RPMI8226 (cell line): ENCODE measurements at places on chromosomes 7 and 10.
A peak's percentile ranks its signal among the peaks of the same experiment; 100 is the strongest.

DNA sequence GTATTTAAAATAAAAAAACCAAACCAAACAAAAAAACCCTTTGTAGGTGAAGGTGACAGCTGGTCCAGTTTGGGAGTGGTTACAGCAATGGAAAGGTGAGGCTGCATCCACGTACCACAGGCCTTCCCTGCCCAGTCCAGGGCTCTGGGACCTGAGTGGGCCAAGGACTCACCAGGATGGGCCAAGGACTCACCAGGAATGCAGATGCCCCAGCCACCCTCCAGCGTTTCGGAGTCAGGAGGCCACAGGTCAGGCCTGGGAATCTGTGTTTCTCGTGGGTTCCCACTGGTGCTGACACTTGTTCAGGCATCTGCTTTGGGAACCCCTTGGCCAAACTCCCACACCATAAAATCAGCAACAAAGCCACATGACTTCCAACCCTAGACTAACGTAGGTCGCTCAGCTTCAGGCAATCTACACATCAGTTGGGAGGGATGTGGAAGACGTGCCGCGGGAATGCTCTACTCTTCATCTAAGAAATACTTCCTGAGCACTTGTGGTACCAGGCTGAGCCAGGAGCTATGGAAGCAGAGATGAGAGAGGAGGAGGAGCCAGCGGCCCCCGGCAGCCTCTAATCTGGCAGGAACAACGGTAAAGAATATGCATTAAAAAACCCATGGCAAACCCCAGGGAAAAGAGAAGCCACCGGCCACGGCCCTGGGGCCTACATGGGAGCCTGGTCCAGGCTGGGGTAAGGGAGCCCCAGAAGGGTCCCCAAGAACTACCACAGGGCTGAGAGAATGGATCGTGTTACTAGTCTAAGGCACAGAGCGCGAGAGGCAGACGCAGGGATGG, 473.4 kb downstream of the PTPRN2 start:
- DNase-seq: no peak

DNA sequence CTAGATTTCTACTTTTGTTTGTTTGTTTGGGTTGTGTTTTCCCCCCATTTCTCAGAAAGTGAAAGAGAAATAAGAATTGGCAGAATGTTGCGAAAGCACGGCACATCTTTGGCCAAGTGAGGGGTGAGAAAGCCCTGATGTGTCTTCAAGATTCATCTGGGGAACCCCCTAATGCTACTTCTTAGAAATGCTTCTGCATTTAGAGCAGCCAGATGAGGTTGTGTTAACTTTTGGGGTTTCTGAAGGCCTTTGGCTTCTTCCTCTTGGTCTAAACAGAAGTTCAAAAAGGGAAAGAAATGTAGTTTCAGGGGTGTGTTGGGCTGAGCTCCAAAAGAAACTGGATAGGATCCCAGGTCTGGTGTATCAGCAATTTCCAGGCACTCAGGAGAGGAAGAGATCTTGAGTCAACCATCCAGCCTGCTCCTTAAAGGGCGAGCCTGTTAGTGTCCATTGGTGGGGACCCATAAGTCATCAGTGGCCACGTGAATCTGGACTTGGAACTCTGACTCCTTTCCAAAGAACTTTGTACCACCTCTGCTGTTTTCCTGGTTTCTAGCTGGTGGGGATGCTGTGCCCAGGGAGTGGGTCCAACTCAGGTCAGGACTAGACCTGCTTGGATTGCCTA, 6.5 kb downstream of the DUSP5 start:
- peak; percentile 68 for DNase-seq

DNA sequence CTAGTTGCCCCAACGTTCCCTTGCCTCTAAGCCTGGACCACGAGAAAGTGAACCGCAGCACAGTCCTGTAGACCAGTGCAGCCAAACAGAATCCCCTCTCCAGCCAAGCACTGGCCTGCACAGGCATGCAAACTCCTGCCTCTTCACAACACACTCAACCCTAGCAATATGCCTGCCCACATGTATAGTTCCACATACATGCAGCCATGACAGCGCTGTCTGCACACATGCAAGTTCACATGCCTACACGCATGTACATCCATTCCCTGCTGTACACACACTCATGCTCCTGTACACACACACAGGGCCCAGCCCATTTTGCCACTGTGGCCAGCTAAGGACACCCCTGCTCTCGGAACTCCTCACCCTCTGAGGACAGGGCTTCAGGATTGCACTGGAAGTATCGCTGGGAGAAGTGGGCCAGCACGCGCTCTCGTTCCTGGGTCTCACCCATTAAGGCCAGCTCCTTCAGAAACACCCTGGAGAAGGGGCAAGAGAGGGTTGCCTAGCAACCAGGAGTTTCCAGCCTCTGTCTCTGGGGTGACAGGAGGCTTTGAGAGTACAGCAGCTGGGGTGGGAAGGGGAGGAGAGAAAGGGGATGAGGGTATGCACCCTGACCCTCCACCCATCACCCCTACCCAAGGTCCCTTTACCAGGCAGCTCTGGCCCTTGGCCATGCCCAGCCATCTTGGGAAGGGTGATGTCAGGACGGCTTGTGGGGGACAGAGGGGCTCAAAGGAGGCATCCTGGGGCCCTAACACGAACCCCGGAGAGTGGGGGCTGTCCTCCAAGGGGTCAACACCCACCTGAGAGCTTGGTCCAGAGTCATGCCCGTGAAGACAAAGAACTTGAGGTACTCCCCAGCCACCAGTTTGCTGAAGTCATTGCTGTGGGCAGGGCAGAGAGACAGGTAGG, 7.0 kb downstream of the PSD start:
- no peak for DNase-seq

DNA sequence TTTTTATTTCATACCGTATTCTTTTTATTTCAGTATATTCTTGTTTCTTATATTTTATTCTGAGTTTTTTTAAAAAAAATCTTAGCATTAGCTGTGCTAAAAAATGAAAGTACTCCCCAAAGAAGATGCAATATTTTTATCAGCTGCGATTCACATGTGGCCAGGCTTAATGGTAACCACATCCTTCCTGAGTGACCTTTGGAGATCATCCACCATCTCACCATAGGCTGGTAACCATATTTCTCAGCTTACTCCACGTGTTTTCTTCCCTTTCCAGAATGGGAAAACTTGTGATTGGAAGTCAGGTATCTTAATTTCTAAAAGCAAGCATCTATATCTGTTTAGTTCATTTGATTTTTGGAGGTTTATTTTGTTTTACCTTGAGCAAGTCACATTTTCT, 18.8 kb upstream of the LIPM start:
- no peak for DNase-seq

DNA sequence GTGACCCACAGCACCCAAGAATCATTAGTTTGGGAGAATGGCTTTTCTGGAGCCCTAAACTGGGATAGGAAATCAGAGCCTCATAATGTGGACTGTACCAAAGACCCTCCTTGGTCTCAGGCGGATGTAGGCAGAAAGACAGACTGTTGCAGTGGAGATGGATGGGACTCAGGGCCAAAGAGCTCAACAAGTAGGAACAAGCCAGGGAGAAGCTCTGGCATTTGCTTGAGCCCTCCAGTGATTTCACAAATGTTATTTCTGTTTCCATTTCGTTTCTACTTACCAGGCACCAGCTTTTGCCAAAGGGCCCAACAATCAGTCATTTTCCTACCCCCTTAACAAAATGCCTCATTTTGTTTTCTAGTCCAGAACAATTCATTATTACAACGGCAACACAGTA, 762.7 kb downstream of the KCNMA1 start:
- no peak for DNase-seq

GRCh38 chr7:138785587-138786437, 12.0 kb upstream of the TMEM213 start:
- DNase-seq: no peak

DNA sequence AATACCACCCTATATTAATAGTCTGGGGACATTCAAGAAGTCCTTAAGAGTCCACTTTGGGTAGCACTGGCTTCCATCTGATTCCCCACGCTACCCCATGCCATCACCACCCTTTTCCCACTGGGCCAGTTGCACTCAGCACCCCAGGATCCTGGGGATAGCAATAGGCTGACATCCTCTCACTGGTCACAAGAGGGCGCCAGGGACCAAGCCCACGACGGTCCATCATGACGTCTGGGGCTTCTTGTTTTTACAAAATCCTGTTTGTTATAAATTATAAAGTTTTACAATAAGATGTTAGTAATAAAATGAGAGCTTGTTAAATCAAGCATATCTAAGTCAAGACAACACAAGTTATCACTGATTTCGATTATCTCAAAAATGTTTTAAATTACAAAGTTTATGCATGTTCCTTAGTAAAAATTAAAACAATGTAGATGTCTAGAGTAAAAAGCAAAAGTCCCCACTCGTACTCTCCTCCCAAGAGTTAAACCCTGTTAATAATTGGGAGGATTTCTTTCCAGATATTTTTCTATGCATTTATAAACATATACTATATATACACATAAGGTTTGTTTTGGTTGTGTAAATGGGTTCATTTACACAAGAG, 15.4 kb downstream of the GPNMB start:
- DNase-seq: peak; percentile 75

GRCh38 chr10:45315508-45315907, at the start of gene OR13A1:
TSS of gene OR13A1 (minus strand) at chr10:45315608. CDS start at chr10:45304422, 11,186 bp downstream.
- no peak for DNase-seq
